ENCODE measurements at places on chromosomes 13 and 19. TPM values are rescaled to one million over a fixed set of nuclear protein-coding genes. Genes with fewer than 3 reads are reported as not detected.

DNA sequence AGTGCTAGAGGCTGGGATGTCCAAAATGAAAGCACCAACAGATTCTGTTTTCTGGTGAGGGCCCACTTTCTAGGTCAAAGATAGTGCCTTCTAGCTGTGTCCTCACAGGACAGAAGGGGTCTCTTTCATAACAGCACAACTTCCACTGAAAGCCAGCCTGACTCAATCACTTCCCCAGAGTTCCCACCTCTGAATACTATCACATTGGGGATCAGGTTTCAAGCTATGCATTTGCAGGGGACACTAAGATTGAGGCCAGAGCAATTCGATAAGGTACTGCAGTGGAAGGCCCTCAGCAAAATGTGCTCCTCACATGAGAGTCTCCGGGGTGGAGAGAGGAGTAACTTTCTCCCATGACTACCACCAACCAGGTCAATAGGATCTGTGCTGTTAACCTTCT lies 1501.5 kb downstream of the EFNB2 start:
- H3K4me3 ChIP-seq = no peak overlapping the region
- H3K36me3 ChIP-seq = no peaks in the 10 kb centered on the region
- no peak for DNase-seq
- H3K4me1 ChIP-seq = no peaks in the 10 kb centered on the region

CGB5 gene
- not detected for total RNA-seq

GRCh38 chr13:107209824-107210722 lies 642.1 kb upstream of the ARGLU1 start:
- H3K27ac ChIP-seq = no peak overlapping the region
- no peak overlapping the region for H3K4me3 ChIP-seq
- H3K4me1 ChIP-seq = no peaks in the 10 kb centered on the region
- H3K27me3 ChIP-seq = no peaks in the 10 kb centered on the region
- no peak for DNase-seq

DNA sequence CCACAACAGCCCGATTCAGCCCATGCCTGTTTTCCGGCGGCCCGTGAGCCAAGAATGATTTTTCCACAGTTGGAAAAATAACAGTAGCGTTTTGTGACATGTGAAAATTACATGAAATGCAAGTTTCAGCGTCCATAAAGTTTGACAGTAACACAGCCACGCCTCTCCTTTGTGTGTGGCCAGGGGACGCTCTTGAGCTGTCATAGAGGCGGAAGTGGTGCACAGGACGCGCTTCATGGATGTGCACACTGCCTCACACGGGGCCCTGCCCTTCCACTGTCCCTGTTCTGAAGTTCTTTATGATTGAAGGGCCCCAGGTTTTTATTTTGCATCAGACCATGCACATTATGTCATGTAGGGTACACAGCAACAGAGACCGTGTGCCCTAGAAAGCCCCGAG lies 12.4 kb upstream of the ELAVL1 start:
- no peak overlapping the region for H3K27ac ChIP-seq
- peaks cover 3% of the 10 kb centered on the region for H3K4me1 ChIP-seq
- H3K36me3 ChIP-seq = no peaks in the 10 kb centered on the region
- no peak overlapping the region for H3K4me3 ChIP-seq
- peak; percentile 61 for DNase-seq
- H3K27me3 ChIP-seq = no peaks in the 10 kb centered on the region

GRCh38 chr19:38877781-38878574 lies at the start of gene RINL:
Gene RINL, minus strand, starts transcription at chr19:38878275. Its CDS starts 1,533 bp downstream, at chr19:38876742.
- H3K4me1 ChIP-seq = peaks cover 3% of the 10 kb centered on the region
- no peak for DNase-seq
- H3K36me3 ChIP-seq = peaks cover 4% of the 10 kb centered on the region
- no peak within 1 kb of the TSS for H3K4me3 ChIP-seq
- H3K27me3 ChIP-seq = no peaks in the 10 kb centered on the region
- H3K27ac ChIP-seq = peak within 1 kb of the TSS; percentile 21

GRCh38 chr19:51005248-51005647 lies 3.8 kb upstream of the KLK8 start:
- H3K27me3 ChIP-seq = no peaks in the 10 kb centered on the region
- H3K27ac ChIP-seq = no peak overlapping the region
- no peaks in the 10 kb centered on the region for H3K4me1 ChIP-seq
- H3K4me3 ChIP-seq = no peak overlapping the region

DNA sequence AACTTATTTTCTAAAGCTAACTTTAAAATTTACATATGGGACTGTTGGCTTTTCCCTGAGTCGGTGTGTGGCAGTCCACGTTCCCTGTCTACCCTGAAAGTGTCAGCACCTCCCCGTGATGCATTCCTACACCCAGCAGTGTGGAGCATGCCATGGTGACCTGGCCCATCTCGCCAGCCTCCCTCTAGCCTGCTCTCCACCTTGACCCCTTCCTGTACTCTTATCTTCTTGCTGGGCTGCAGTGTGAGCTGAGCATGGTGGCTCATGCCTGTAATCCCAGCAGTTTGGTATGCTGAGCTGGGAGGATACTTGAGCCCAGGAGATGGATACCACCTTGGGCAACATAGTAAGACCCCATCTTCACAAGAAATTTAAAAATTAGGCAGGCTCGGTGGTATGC lies 25.4 kb downstream of the MICOS13 start:
- H3K4me1 ChIP-seq = no peaks in the 10 kb centered on the region
- no peaks in the 10 kb centered on the region for H3K27me3 ChIP-seq
- peaks cover 21% of the 10 kb centered on the region for H3K36me3 ChIP-seq
- H3K4me3 ChIP-seq = no peak overlapping the region

FSD1 gene
- 0.92 TPM for total RNA-seq

DNA sequence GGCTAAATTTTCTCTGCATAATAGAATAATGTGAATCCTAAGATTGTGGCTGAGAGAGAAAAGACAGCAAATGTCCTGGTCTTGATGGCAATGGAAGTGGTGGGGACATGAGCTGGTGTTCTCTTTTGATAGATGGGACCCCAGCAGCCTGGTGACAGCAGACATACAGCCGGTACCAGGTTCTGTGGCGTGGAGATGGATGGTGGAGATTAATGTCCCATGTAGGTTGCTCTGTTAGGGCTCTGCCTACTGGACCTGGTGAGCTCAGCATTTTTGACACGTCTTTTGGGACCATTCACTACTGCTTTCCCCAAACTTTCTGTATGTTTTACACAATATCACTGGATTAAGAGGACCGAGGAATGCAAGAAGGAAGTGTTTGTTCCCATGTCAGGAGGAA lies 8.2 kb upstream of the SIGLEC14 start:
- no peak overlapping the region for H3K27ac ChIP-seq
- H3K4me3 ChIP-seq = no peak overlapping the region
- DNase-seq = no peak
- H3K4me1 ChIP-seq = peaks cover 3% of the 10 kb centered on the region

NEK5 gene
- 0.23 TPM for total RNA-seq

DNA sequence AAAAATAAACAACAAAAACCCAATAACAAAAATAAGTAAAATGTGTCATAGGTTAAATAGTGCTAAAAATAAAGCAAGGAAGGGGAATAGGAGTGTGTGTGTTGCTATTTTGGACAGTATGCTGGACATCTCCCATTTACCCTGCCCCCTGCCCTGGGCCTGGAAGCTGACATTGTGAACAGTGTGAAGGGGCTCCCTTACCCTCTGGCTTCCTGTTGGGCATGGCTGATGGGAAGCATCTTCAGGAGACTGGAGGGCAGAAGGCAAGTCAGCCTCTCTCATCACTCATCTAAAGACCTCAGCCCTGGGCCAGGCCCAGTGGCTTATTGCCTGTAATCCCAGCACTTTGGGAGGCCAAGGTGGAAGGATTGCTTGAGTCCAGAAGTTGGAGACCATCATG lies 26.7 kb downstream of the KCTD15 start:
- no peaks in the 10 kb centered on the region for H3K27me3 ChIP-seq
- no peaks in the 10 kb centered on the region for H3K36me3 ChIP-seq
- no peak overlapping the region for H3K4me3 ChIP-seq
- H3K27ac ChIP-seq = no peak overlapping the region

DNA sequence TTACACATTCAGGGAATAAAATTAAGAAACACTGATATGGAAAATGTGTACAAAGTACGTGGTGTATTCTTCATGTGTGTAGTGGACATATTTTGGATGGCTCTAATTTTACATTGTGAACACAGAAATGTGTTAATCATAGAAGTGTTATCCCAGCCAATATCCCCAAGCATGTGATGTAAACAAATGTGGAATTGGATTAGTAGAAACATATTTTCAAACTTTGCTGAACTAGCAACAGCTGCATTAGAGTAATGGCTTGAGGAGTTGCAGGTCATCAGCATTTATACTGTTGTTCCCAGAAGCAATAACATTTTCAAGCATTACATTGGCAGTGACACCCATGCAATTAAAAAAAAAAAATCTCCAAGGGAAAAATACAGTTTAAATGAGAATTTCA lies 600.6 kb downstream of the SLITRK1 start:
- no peak overlapping the region for H3K4me3 ChIP-seq
- H3K27me3 ChIP-seq = no peaks in the 10 kb centered on the region
- no peak overlapping the region for H3K27ac ChIP-seq
- no peaks in the 10 kb centered on the region for H3K36me3 ChIP-seq
- no peak for DNase-seq
- H3K4me1 ChIP-seq = no peaks in the 10 kb centered on the region

GRCh38 chr13:55999709-56000108 lies 1141.0 kb upstream of the PRR20A start:
- H3K27ac ChIP-seq = no peak overlapping the region
- H3K36me3 ChIP-seq = no peaks in the 10 kb centered on the region
- H3K27me3 ChIP-seq = no peaks in the 10 kb centered on the region
- H3K4me3 ChIP-seq = no peak overlapping the region
- H3K4me1 ChIP-seq = no peaks in the 10 kb centered on the region
- no peak for DNase-seq

DNA sequence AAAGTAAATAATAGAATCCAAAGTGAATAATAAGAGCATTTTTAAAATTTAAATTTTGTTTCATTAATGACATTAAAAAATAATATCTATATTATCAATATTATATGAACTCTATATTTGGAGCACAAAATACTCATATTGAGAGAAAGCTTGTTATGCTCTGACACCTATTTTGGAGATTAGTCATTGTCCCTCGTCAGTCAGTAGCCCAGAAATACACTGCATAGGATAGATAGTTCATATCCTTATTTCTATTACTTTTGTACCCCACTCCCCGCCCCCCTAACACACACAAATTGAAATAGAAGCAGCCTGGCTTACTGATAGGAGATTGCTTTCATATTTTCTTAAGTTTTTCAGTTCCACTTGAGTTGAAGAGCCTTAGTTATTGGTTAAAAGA lies 652.8 kb downstream of the PCDH9 start:
- no peaks in the 10 kb centered on the region for H3K36me3 ChIP-seq
- no peak overlapping the region for H3K27ac ChIP-seq
- H3K4me1 ChIP-seq = no peaks in the 10 kb centered on the region
- H3K4me3 ChIP-seq = no peak overlapping the region
- no peaks in the 10 kb centered on the region for H3K27me3 ChIP-seq
- no peak for DNase-seq

DNA sequence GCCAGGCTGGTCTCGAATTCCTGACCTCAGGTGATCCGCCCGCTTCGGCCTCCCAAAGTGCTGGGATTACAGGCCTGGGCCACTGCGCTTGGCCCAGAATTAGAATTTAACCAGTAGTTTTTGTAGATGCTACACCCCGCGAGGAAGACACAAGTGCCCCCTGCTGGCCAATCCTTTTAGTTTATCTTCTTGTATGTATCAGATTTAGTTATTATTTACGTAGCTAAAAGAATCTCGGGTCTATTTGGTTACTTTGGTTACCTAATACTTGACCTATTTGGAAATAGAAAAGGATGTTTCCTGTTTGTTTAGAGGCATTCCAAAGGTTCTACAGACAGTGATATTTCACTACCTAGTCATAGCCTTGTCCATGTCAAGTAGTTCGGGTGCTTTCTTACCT lies 22.0 kb downstream of the MUC16 start:
- H3K36me3 ChIP-seq = no peaks in the 10 kb centered on the region
- no peak overlapping the region for H3K27ac ChIP-seq
- no peak for DNase-seq
- no peak overlapping the region for H3K4me3 ChIP-seq

GRCh38 chr19:56930647-56931535 lies 90.4 kb upstream of the PEG3 start:
- no peak for DNase-seq
- H3K27ac ChIP-seq = no peak overlapping the region
- no peaks in the 10 kb centered on the region for H3K27me3 ChIP-seq
- H3K4me1 ChIP-seq = no peaks in the 10 kb centered on the region
- no peak overlapping the region for H3K4me3 ChIP-seq

GRCh38 chr13:41774605-41775218 lies 186.2 kb downstream of the VWA8 start:
- no peak for DNase-seq
- no peak overlapping the region for H3K27ac ChIP-seq
- peaks cover 3% of the 10 kb centered on the region for H3K36me3 ChIP-seq
- no peaks in the 10 kb centered on the region for H3K4me1 ChIP-seq
- H3K27me3 ChIP-seq = no peaks in the 10 kb centered on the region

DNA sequence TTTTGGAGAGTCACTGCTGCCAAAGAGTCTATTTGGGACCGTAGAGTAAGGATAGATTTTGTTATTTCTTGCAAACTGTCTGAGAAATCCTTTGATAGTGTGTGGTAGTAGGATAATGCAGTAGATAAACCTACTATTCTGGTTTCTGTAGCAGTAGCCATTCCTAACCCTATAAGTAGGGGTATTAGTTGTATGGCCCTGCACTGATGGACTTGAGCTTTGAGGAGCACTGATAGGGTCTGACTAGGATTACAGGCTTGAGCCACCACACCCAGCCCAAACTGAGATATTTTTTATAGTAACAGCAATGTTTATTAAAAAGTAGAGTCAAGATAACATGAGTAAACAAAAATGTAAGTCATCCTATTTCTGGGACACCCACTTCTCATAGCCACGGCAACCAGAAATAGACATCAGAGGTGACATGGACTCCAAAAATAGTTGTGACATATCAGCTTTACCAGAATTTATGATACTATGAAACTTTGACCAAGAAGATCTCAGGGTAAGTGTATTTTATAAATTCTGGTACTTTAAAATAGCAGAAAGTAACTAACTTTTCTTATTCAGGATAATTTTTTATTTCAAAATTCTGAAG lies 479.1 kb downstream of the SUCLA2 start:
- no peak overlapping the region for H3K27ac ChIP-seq
- DNase-seq = no peak
- no peaks in the 10 kb centered on the region for H3K27me3 ChIP-seq
- no peaks in the 10 kb centered on the region for H3K4me1 ChIP-seq
- no peaks in the 10 kb centered on the region for H3K36me3 ChIP-seq

DNA sequence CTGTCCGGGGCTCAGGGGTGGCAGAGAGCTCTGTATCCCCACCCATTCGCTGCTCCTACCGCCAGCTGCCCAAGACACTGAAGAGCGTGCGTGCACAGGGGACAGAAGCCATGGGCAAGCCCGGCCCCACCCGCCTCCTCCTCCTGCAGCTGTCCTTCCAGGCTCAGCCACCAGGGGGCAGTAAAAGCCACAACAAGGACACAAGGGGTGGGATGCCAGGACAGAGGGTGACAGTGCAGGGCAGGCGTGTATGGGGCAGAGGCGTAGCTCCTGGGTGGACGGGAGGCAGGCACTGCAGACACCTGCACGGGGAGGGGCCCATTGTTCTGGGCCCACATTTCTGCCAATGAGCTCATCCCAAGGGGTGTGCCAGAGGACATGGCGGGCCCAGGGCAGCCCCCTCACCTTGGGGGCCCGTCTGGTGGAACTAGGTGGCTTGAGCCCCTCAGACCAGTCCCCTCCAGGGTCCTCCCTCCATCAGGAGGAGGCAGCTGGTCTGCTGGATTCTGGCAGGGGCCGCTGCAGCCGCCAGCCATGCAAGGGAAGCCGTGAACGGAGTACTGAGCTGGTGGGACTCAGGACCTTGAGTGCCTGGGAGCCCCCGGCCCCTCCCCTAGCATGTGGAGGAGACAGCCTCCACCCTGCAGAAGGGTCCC lies 61.2 kb downstream of the MLLT1 start:
- peaks cover 8% of the 10 kb centered on the region for H3K36me3 ChIP-seq
- no peak overlapping the region for H3K27ac ChIP-seq
- H3K27me3 ChIP-seq = no peaks in the 10 kb centered on the region
- no peak overlapping the region for H3K4me3 ChIP-seq
- H3K4me1 ChIP-seq = peaks cover 25% of the 10 kb centered on the region

- no peaks in the 10 kb centered on the region for H3K36me3 ChIP-seq
- no peak overlapping the region for H3K27ac ChIP-seq
Observed at GRCh38 chr13:81781471-81781870, 1440.5 kb upstream of the SPRY2 start.

Measured in liver (tissue), 10 donors.